ENCODE measurements at places on chromosomes 5 and 9.

GRCh38 chr5:119327018-119327417 is 28.8 kb upstream of the TNFAIP8 start:
- no peak for DNase-seq

- no peak for DNase-seq
Observed at GRCh38 chr9:19252174-19252884, 21.8 kb downstream of the DENND4C start.

GRCh38 chr5:128082551-128083032 is 974 bp upstream of the SLC12A2 start:
- DNase-seq = no peak

- no peak for DNase-seq
Observed at GRCh38 chr5:159855476-159856191, 60.6 kb upstream of the ADRA1B start.

DNA sequence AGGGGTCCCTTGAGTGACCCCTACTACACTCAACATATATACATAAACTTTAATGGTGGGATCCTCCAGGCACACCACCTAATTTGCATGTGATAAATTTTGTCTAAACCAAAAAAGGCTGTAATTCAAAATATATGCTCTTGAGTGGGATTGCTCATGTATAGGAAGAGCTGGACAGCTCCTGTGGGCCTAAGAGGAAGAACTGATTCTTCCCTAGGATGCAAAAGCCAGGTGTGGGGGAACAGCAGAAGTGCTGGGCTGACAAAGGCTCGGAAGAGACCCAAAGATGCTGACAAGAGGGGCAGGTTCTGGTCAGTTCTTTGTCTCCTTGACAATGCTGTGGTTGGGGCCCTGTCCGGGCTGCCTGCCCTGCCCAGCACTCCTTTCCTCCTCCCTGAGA is 43.9 kb downstream of the PCDH1 start:
- no peak for DNase-seq

- DNase-seq = no peak
Observed at GRCh38 chr5:166961028-166961427, 1330.4 kb upstream of the WWC1 start.

DNA sequence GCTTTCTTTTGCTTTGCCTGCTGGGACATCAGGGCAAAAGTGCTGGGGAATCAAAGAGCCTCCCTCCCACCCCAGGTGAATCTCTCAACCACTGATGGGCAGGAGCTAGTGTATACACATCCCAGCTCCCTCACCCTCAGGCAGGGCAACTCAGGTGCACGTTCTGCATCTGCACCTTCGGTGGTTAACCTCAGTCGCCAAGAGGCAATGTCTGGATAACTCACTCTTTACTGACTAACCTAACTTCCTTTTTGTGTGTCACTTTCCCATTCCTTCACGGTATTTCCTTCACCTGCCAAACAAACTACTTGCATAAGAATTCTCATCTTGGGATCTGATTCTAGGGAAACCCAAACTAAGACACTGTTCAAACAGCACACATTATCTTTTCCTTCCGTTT is 26.3 kb downstream of the CNTFR start:
- DNase-seq = no peak

GRCh38 chr9:91580136-91580535 is 156.5 kb upstream of the NFIL3 start:
- DNase-seq = no peak

DNA sequence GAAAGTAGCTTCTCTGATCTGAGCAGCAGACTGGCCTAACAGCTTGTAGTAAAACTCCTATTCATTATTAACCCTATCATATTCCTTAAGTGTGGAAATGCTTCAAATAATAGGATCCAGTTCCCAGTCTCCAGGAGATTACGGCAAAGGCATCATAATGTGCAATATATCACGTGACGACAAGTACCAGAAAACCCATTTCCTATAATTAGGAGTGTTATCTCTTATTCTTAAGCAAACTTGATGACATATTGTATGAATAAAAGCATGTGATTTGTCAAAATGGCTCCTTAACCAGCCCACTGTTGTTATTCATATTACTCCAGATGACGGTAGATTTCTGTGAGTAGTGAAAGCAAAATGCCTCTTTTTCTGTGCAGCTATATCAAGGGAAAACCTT is 2.9 kb downstream of the SV2C start:
- DNase-seq = no peak

DNA sequence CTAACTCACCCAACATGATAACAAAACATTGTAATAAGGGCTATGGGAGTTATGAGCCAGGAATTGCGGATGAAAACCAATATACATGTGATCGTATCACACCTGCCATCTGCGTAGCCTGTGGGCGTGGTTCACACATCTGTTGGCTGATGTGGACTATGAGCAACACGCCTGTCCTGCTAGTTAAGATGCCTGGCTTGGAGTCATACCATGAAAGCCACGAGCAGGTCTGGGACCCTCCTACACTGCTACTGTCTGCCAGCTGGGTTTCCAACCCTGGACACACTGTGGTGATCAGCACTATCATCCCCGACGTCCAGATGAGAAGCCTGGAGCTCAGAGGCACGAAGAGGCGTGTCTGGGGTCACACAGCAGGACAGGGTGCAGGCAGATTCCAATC is 40.2 kb downstream of the STK10 start:
- no peak for DNase-seq

DNA sequence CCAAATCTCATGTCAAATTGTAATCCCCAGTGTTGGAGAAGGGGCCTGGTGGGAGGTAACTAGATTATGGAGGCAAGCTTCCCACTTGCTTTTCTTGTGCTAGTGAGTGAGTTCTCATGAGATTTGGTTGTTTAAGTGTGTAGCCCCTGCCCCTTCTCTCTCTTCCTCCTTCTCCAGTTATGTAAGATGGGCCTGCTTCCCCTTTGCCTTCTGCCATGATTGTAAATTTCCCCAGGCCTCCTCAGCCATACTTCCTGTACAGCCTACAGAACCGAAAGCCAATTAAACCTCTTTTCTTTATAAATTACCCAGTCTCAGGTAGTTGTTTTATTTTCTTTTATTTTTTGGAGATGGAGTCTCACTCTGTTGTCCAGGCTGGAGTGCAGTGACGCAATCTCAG is 18.2 kb upstream of the TXNDC8 start:
- no peak for DNase-seq

- no peak for DNase-seq
Observed at GRCh38 chr9:107142430-107142829, 140.6 kb upstream of the RAD23B start.

- DNase-seq = no peak
Observed at GRCh38 chr5:76527685-76528161, 95.5 kb downstream of the F2RL2 start.

DNA sequence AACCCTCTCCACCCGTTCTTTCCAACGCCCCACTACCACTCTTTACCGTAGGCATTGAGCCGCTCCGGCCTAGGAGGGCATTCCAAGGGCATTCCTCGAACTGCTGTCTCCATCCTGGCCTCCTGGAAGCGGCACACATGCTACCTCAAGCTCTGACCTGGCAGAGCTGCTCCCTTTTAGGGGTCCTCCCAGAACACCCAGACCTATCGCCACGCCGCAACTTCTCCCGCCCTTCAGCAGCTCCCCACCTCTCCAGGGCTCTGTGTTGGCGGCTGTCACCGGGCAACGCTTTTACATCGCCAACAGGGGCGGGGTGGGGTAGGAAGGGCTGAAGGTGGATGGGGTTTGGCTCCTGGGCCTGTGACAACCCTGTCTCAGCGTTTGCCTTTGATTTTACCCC is 4.6 kb upstream of the MYORG start:
- no peak for DNase-seq
